ENCODE measurements at places on chromosomes 7 and 10.

DNA sequence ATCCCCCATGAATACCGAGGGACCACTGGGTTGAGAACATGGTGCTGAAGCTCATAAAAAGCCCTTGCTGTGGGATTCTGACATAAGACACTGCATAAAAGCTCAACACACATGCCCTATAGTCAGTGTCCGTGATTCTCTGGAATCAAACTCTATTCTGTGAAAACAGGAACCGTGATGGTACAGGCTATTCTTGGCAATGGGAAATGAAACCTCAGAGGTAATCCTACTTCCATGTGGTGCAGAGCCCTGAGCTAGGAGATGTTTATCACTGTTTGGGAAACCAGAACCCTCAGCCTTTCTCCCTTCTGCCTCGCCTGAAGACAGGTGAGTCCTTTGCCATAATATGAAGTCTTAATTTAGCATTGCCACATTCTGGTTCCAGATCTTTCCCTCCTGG, 80.8 kb upstream of the PRSS1 start:
- no peak for DNase-seq

- no peak for DNase-seq
Observed at GRCh38 chr10:33094263-33095051, 136.4 kb upstream of the ITGB1 start.

GRCh38 chr10:78574547-78574946, 494.2 kb upstream of the ZMIZ1 start:
- no peak for DNase-seq

DNA sequence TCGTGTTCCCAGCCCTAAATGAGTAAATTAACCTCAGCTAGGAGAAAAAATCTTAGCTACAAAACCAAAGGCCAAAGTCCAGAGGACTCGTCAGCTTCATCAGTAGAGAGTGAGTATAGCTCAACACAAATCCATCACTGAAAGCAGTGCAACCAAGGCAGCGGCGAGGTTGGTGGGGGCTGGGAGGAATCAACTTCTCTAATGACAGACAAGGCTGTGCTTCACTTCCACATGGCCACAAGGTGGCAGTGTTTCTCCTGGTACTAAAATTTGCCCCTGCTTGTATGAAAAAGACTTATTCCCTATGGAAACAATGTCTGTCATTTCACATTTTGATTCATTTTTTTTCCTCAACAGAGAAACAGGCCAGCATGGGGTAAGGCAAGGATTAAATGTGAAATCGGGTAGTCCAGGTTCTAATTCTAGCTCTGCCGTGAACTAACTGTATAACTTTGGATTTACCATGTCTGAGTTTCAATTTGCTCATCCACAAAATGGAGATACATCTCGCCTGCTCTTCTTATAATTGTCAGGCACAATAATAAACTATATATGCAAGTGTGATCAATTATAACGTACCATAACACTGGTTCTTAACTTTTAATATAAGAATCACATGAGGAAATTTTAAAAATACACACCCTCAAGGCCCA, 39.3 kb downstream of the FAS start:
- DNase-seq, result peak; percentile 85

GRCh38 chr10:90871279-90871765, 452 bp upstream of the RPP30 start:
- no peak for DNase-seq

- peak; percentile 39 for DNase-seq
Observed at GRCh38 chr7:44373418-44373740, 48.0 kb upstream of the CAMK2B start.

GRCh38 chr7:94655848-94656657, at the start of gene SGCE:
TSS of gene SGCE (minus strand) at chr7:94656133. CDS start at chr7:94656098, 35 bp downstream.
- peak; percentile 82 for DNase-seq

- DNase-seq, result no peak
Observed at GRCh38 chr7:31707089-31707488, 20.1 kb downstream of the PPP1R17 start.

DNA sequence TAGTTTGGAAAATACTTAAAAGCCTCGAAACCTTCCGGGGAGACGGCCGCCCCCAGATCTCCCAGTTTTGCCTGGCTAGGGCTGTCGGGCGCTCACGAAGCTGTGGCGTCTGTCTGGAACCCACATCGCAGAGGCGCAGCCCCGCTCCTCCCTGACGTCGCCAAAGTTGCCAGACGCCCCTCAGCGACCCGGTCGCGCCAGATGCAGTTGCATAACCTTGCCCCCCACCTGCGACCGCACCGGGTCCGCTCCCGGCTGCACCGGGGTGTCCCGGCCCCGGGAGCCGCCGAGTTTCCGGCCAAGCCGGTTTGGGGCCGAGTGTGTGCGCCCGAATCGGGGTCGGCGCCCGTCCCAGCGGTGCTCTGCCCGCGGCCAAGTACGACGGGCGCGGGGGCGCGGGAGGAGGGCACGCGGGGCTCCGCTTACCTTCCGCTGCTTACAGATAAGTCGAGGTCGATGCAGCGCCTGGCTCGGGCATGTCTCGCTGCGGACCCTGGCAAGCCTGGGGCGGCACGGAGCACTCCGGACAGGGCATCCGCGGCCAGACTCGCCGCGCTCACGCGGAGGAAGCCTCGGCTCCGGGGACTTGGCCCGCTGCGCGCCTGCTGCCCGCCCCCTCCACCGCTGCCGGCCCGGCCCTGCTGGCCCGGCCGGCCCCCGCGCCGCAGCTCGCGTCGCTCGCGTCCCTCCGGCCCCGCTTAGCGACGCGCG, 665 bp downstream of the INSYN2A start:
- DNase-seq, result no peak

DNA sequence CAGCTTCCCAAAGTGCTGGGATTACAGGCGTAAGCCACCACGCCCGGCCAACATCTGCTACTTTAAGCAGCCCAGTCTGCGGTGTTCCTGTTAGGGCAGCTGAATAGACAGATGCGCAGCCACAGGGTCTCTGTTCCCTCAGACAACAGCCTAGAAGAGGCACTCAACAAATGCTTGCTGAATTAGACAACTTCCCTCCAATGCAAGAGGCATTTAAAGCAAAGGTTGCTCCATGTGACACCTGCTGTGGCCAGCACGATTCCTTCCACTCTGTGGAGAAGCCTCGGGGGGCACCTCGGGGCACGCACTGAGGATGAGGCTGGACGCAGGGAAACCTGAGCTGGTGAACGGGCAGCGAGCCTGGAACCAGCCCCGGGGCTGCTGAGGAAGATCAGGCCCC, 237.8 kb downstream of the MAD1L1 start:
- DNase-seq, result no peak

DNA sequence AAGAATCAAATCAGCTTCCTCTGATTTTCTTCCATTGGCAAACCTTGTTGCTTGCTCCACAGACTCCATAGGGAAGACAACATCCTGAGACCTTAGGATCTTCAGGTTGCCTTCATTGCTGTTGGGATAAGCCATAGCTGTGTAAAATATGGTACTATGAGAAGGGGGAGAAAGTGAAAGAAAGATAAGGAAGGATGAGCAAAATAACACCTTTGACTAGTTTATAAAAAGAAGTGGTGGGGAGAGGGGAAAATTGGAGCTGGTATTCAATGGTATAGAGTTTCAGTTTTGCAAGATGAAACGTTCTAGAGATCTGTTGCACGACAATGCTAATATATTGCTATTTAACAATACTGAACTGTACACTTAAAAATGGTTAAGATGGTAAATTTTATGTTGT, 180.4 kb upstream of the PHYHIPL start:
- no peak for DNase-seq

GRCh38 chr7:145860809-145861208, 255.8 kb upstream of the CNTNAP2 start:
- DNase-seq, result no peak

DNA sequence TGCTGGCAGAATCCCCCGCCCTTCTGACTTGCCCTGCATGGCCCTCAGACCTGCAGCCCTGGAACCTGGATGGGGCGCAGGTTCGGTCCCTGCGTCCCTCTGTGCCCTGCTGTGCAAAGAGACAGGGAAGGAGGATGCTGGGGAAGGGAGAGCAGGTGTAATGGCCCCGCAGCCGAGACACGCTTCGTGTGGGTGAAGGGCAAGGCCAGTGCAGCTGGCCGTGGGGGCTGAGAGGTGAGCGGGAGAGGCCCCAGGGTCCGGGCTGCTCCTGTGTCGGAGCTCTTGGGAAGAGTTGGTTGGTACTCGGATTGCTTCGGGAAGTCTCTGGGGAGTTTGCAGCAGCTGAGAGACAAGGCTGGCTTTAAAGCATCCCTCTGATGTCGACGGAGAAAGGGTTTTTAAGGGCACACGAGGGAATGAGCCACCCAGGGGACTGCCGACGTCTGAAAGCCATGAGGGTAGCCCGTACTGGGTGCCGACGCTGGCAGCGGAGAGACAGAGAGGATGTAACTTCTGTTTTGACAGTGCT, 6.5 kb downstream of the ELFN1 start:
- DNase-seq, result peak; percentile 51

GRCh38 chr7:10662982-10663884, 310.4 kb upstream of the PHF14 start:
- no peak for DNase-seq

GRCh38 chr10:25901199-25901598, 32.8 kb upstream of the MYO3A start:
- DNase-seq, result no peak
